ENCODE measurements at places on chromosomes 4 and X. TPM values are rescaled to one million over a fixed set of nuclear protein-coding genes. Genes with fewer than 3 reads are reported as not detected.

Gene STOX2
- not detected for polyA plus RNA-seq

Gene MXRA5
- polyA plus RNA-seq, result not detected

Gene CXCL10
- not detected for polyA plus RNA-seq

Gene ABCD1
- polyA plus RNA-seq, result 3.0 TPM

- DNase-seq, result peak; percentile 33
These were observed 109.1 kb downstream of the PTTG2 start for GRCh38 chr4:38069271-38069760.

GRCh38 chrX:30005813-30006212 is 209.6 kb upstream of the MAGEB2 start:
- no peak for DNase-seq

- DNase-seq, result no peak
These were observed 494.1 kb downstream of the CENPC start for GRCh38 chr4:67051000-67051789.
